ENCODE measurements at places on chromosomes 7 and 10. TPM values are rescaled to one million over a fixed set of nuclear protein-coding genes. Genes with fewer than 3 reads are reported as not detected.
A peak's percentile ranks its signal among the peaks of the same experiment; 100 is the strongest.

The PTER gene
- 14.3 TPM for total RNA-seq

The AGAP6 gene
- 16.0 TPM for total RNA-seq

The KCNIP2 gene
- total RNA-seq = 5.2 TPM

The SRRM3 gene
- 1.1 TPM for total RNA-seq

The IFT22 gene
- total RNA-seq = 9.4 TPM

The TPK1 gene
- 17.3 TPM for total RNA-seq

The MCM10 gene
- total RNA-seq = 0.41 TPM

The TMEM273 gene
- total RNA-seq = 4.8 TPM

The MIOS gene
- 8.4 TPM for total RNA-seq

The LIPK gene
- total RNA-seq = not detected

The LRCH4 gene
- total RNA-seq = 151 TPM

The TRUB1 gene
- 40.0 TPM for total RNA-seq

The ACHE gene
- total RNA-seq = 3.8 TPM

The GALNT11 gene
- total RNA-seq = 15.0 TPM

The MKRN1 gene
- 192 TPM for total RNA-seq

The IDI2 gene
- not detected for total RNA-seq

The ZSCAN21 gene
- total RNA-seq = 10.2 TPM

DNA sequence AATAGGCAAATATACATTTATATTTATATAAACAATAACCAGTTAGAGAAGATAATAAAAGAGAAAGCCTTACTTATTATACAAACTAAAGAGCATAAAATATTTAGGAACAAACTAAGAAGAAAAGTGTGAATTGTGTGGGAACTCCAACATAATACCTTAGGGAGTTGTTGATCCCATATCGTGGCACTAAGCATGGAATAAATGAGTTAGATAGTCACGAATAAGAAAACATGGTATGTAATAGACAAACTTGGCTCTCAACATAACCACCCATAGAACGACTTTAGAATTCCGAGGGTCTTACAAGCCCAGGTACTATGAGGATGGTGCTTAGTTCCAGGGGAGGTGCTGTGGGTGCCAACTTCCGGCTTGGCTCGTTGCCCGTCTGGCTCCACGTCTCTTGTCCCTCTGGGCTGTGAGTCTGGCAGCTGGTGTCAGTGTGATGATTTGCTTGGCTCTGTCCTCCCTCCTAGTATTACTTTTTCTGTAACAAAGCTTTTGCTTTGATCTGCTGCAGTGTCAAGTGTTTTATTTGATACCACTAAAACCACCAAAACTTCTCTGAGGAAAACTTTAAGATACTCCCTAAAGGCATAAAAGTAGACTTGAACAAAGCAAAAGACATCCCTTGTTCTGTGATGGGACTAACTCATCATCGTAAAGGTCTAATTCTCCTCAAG, 9.5 kb upstream of the RBM20 start:
- peak; percentile 70 for DNase-seq

- no peak for DNase-seq
These were observed 618.0 kb upstream of the LRRTM3 start for GRCh38 chr10:66307826-66308225.

- DNase-seq = no peak
These were observed 302.6 kb downstream of the CALN1 start for GRCh38 chr7:72109566-72109965.

DNA sequence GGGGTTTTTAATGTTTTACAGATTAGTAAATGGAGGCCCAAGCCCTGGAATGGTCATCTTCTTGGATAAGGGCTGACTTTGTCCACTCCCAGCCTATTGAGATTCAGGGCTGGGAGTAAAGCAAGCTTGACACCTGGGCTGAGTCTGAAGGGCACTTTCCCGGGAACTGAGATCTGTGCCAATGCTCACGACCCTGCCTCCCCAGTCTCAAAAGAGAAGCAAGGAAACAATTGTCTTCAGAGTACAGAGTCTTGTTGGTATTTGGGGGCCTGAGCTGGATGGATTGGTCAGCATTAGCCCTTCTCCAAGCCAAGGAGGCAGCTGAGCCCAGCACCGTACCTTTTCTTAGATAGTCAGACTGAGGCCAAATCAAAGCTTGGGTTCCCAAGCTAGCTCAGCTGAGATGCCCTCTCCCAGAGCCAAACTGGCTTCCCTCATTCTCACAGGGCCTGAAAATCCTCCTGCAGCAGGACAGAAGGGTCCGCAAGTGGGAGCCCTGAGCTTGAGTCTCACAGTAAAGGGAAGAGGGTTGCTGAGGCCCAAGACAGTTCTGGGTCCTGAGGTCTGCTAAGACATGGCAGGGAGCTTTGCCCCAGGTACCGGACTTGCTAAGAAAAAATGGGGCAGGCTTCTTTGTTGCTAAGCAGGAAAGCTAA, 3.7 kb downstream of the DDIT4 start:
- DNase-seq = no peak

DNA sequence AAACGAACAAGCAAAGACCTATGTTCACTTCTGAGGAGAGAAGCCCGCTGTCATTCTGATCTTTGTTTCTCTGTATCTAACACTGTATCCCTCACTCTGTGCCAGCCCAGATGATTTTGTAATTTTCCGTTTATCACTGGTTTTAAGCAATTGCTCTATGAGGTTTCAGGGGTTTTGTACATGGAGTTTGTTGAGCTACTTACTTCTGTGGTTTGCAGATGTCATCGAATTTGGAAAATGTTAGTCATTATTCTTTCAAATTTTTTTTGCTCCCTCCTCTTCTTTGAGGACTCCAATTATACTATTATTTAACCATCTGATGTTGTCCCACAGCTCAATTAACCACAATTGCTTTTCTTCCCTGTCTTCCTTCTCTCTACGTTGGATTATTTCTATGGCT, 650.9 kb upstream of the IGFBP3 start:
- DNase-seq = no peak

- DNase-seq = no peak
These were observed 183.1 kb downstream of the GPAM start for GRCh38 chr10:112000466-112000865.

GRCh38 chr10:71665456-71665855, 54.1 kb downstream of the C10orf105 start:
- no peak for DNase-seq

- no peak for DNase-seq
These were observed 46.4 kb downstream of the DENND2A start for GRCh38 chr7:140594131-140594691.

GRCh38 chr10:15817409-15818046, 42.8 kb downstream of the MINDY3 start:
- DNase-seq = no peak

DNA sequence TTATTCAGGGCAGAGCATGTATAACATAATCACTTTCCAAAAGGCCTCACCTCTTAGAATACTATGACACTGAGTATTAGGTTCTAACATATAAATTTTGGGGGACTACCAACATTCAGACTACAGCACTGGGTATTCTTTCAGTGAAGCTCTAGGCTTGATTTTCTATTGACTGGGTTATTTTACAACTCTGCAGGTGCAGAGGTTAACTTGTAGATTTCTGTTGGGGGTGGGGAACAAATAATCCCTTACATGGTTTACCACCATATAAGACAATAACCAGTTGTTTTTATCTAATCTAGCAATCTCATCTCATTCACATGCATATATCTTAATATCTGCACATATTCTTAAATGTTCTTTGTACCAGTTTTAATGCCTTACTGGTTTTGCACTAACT, 73.9 kb downstream of the ATE1 start:
- DNase-seq = no peak

GRCh38 chr10:50561266-50561665, 62.5 kb downstream of the SGMS1 start:
- no peak for DNase-seq

GRCh38 chr7:71384094-71384493, 252.2 kb downstream of the GALNT17 start:
- DNase-seq = no peak

GRCh38 chr10:30873411-30873810, 158.3 kb downstream of the ZNF438 start:
- no peak for DNase-seq

DNA sequence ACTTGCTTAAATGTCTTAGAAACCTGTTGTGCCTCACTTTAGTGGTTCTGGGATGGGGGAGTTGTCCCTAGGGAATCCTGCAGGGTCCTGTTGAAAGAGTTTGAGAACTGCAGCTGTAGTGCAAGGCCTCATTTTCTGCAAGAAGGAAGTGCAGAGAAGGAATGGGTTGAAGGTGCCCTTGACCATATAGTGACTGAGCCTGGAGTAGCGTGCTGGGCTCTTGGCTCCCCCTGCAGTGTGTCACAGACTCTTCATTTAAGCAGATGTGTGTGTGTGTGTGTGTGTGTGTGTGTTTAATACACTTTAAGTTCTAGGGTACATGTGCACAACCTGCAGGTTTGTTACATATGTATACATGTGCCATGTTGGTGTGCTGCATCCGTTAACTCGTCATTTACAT, 92.2 kb downstream of the GRK5 start:
- DNase-seq = no peak

DNA sequence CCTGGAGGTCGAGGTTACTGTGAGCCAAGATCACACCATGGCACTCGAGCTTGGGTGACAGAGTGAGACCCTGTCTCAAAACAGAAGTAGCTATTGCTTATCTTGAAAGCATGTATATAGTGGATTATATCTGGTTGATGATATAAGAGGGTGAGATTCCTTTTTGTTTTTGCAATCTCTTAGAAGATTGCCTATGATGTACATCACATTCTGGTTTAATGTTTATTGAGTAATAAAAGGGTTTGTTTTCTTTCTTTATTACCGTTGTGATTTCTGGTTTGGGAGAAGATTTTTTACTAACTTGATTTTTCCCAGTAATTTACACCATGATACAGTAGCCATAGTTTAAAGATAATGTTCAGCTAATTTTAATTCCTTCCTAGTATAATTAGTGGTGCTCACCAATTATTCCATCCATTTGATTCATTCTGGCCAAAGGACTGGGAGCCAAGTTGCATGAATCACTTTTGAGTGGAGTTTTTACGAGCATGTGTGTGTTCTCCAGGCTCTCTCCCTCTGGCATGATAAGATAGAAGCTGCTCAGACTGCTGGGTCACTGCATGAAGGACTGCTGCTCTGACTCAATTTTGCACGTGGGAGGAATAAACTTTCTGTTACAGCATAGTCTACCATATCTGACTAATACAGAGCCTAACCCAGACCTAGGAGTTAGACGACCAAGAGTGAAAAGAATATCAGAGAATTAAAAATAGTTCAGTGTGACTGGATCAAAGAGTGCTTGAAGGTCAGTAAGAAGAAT, 13.5 kb upstream of the TSPAN13 start:
- DNase-seq = peak; percentile 26

DNA sequence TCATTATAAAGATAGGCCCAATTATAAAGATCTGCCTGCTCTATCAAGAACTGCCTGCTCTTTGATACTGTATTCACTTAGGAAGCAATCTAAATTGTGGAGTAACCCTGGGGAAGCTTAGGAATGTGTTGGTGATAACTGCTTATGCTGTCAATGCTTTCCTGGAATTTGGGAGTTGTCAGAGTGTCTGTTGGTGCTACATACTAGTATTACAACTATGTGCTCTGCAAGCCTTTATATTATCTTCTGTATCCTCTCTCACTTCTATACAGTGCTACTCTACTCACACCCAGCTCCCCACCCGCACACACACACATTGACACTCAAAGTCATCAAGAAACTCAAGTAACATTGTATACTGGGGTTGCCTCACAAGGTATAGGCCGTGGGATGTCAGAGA, 6.1 kb downstream of the ZNF277 start:
- no peak for DNase-seq

GRCh38 chr7:17815318-17815717, 125.0 kb downstream of the SNX13 start:
- no peak for DNase-seq

DNA sequence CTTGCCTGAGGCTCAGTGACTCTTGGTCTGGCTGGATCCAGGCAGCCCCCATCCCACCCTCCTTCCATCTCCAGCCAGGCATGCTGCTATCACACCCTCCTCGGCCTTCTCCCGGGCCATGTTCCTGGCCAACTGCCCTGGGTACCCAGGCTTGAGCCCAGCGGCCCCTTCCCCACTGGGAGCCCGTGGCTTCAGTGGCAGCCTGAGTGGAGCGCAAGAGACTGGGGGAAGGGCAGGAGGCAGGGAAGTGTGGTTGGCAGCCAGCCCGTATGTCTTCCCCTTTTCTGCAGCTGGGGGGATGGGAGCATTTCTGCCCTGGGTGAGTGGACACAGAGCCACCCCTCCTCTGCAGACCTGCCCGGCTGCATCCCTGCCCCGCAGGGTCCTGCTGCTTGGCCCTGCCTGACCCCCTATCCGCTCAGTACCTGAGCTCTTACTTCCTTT, 148.5 kb downstream of the ARHGAP22 start:
- peak; percentile 35 for DNase-seq

- no peak for DNase-seq
These were observed 281.5 kb downstream of the GRID1 start for GRCh38 chr10:86085136-86085535.

DNA sequence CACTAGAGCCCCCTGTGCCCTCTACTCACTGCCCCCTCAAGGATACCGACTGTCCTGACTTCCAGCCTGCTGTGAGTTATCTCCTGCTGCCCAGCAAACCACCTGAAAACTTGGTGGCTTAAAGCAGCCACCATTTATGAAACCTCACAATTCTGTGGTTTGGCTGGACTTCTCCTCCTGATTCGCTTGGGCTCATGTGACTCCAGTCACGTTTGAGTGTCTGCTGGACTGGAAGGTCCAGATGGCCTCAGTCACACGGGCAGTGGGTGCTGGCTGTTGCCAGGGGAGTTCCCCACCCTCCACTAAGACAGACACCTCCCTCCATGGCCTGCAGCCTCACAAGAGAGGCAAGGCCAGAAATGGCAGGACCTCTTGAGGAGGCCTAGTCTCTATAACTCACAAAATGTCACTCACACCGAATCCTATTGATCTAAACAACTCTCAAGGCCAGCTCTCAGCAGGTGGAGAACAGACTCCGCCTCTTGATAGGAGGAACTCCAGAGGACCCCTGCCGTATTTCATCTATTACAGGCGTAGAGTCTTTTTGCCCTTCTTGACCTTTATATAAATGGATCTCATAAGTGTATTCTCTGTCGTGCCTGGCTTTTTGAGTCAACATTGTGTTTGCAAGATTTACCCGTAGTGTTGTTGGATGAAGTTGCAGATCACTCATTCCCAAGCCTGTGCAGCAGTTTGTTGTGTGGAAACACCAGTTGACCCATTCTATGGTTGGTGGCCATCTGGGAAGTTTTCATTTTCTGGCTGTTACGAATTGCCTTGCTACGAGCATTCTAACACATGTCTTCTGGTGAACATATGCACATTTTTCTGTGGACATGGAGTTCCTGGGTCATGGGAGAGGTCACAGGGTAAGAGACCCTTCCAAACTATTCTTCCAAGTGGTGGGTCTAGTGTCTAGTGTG, 48.3 kb downstream of the ZMIZ1 start:
- DNase-seq = peak; percentile 65

DNA sequence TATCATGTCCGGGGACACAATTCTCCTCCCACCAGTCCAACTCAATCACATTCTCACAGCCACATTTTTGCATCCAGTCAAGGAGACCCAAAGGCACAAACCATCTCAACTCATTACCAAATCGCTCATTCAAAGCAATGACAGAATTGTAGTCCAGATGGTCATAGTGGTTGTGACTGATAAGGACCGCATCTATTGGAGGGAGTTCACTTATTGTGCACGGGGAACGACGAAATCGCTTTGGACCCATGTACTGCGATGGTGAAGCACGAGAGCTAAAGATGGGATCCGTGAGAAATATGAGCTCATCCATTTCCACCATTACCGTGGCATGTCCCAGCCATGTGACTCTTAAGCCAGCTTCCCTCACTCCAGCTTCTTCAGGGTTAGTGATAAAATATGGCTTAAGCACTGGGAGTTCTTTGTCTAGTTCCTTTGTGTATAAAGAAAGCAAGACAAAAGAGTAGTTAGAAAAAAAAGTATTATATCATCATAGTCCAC, 29.1 kb downstream of the NAPEPLD start:
- DNase-seq = no peak

GRCh38 chr10:114135476-114135875, 38.5 kb downstream of the CCDC186 start:
- no peak for DNase-seq

Measured in transverse colon (tissue), 4 donors.